ENCODE measurements at places on chromosomes 7 and 10.

GRCh38 chr10:70575874-70576802, 26.4 kb downstream of the PRF1 start:
- DNase-seq = no peak

- DNase-seq = no peak
Observed at GRCh38 chr10:67100951-67101350, 175.1 kb downstream of the LRRTM3 start.

DNA sequence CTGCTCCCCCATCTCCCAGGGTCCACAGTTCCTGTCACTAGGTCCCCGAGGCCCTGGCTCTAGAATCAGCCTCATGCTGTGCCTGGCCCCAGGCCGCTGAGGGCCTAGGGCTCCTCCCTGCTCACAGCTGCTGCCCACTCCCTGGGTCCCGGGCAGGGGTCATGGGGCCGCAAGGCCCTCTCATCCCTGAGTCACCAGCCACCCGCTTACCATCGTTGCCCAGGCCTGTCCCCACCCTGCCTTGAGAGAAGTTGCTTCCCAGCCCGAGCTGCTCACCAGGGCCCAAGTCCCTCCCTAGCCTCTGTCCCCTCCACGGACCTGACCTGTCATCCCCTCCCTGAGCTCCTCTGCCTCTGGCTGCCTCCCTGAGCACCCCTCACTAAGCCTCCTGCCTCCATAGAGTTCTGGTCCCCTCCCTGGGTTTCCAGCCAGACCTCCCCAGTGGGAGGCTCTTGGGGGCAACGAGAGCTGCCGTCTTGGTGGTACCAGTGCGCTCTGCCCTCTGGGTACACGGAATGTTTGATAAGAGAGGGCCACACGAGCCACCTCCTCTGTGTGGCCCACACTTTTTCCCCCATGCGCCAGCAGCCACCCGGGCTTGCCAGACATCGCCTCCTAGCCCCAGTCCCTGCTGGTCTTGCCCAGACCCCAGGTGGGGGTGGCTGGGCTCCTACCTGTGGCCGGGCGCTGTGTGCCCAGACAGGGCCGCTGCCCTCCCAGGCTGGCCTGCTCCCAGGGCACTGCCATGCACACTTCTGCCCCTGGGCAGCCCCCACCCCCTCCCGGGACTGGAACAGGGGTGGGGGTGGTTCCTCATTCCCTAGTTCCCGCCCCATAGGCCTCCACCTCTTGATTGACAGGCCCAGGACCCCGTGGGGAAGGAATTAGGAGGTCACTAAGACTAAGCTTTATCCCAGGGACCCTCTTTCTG, 21.3 kb downstream of the MLXIPL start:
- no peak for DNase-seq

DNA sequence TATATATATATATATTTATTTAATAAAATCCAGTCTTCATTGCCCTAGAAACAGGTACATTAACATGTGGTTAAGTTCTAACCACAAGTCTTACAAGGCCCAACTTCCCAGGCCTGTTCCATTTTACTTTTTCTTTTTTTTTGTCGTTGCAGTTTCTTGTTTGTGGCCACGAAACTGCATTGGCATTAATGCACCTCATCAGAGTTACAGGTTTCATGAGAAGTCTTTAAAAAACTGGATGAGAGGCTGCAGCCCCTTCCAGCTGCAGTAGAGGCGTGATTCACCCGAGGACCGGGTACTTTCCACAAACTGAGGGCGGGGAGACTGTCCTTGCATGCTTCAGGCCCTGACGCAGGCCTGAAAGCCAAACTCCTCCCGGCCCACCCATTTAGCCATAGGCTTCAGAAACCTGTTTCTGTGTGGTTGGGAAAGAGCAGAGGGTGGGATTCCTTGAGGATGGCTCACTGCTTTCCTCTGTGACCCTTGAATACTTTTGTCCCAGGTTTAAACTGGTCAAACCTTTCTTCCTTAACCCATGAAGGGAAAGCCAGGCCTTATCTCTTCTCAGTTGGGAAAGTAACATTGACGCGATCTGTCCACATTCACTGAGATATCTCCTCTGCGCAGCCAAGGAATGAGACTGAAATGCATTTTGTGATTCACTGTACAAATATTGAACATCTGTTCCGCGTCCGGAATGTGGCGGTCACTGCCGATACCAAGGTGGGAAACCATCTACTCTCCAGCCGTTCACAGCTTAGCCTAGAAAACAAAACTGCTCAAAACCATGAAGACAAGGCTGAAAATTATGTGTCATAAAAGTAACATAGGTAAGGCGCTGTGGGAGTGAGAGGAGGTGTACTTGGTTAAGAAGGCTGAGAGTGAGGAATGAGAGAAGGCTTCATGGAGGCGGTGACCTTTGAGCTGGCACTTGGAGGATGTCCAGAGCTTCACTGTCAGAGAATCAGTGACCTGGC, 311.7 kb downstream of the GATA3 start:
- no peak for DNase-seq

DNA sequence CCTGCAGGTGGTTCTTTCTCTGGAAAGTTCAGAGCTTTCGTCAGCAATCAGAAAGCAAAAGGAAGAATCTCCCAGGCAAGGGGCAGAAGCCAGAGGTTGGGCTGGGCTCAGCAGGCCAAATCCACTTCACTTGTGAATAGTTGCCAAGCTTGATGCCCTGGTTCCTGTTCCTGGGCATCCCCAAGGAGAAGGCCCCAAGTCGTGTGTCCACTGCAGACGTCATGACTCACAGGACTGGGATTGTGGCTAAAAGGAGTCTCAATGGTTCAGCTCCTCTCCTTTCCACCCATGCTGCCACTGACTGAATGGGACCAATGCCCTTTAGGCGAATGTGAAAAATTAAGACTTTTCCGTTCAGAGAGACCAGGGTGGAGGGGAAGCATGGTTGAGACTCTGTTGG, 38.6 kb upstream of the TRIM8 start:
- no peak for DNase-seq

GRCh38 chr10:20173046-20173445, 356.8 kb downstream of the PLXDC2 start:
- DNase-seq = no peak

- DNase-seq = no peak
Observed at GRCh38 chr10:58175990-58176900, 91.4 kb downstream of the IPMK start.

- no peak for DNase-seq
Observed at GRCh38 chr10:77578583-77579227, 58.9 kb downstream of the KCNMA1 start.

GRCh38 chr10:13224210-13224995, 9.8 kb downstream of the UCMA start:
- no peak for DNase-seq

DNA sequence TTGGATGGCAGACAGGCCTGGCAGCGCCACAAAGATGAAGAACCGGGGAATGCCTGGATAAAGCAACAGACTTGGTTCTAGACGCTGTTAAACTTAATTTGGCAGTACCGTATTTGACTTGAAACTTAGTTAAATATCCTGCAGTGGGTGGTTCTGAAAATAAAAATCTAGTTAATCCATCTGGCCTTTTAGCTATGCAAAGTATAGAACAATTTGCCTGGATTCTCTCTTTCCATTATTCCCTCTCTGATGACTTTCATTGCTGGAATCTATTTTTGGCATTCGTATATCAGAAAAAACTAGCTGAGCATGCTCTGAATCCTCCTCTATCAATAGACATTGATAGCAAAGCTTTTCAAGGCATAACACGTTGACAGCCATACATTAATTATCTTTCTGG, 203.6 kb downstream of the MACC1 start:
- no peak for DNase-seq

GRCh38 chr7:113677811-113678210, 241.0 kb downstream of the PPP1R3A start:
- DNase-seq = no peak

DNA sequence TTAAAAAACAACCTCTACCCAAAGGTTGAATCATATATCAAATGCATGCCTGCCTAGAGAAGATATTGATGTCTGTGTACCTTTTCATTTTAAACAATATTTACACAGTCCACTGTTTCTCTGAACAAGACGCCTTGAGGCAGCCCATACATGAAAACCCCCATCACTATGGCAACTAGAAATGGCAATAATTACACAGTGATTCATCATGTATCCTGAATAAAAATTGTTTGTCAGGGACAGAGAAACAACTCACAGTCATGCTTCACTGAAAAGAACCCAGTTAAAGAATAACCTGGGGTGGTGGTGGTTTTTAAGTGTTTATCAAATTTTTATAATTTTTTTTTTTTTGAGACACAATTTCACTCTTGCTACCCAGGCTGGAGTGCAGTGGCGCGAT, 19.7 kb downstream of the DNAJC12 start:
- DNase-seq = peak; percentile 68

GRCh38 chr10:26887611-26888215, 27.0 kb upstream of the ABI1 start:
- no peak for DNase-seq

DNA sequence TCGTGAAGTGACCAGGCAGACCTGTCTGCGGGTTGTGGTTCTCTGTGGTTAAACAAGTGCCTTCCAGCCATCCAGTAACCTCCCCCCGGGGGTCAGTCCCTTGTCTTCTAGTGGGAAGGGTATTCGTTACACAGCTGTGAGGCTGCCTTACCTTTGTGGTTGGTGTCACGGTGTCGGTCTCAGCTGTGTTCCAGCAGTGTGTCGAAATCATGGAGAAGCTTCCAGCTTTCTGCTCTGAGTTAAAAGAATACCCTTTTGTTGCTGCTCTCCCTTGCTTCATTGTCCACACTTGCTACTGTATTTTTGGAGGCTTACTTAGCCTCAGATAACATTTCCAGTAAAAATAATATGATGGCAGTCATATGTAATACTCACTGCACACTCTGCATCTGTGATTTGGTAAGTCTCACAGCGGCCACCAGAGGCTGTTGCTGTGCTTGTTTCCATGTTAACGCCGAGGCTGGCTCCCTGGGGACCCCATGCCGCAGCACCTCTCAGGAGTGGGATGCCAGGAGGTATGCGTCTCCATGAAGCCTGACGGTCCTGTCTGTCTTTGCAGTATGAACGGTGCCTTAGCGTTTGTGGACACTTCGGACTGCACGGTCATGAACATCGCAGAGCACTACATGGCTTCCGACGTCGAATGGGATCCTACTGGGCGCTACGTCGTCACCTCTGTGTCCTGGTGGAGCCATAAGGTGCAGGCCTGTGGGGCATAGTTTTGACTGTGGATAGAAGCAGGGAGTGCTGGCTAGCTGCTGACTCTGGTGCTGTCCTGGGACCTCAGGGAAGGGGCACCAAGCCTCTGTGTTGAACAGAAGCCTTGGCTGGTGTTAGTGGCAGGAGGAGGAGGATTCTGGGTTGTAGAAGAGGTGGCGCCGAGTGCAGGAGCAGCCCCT, 20.5 kb downstream of the EIF3B start:
- DNase-seq = no peak

DNA sequence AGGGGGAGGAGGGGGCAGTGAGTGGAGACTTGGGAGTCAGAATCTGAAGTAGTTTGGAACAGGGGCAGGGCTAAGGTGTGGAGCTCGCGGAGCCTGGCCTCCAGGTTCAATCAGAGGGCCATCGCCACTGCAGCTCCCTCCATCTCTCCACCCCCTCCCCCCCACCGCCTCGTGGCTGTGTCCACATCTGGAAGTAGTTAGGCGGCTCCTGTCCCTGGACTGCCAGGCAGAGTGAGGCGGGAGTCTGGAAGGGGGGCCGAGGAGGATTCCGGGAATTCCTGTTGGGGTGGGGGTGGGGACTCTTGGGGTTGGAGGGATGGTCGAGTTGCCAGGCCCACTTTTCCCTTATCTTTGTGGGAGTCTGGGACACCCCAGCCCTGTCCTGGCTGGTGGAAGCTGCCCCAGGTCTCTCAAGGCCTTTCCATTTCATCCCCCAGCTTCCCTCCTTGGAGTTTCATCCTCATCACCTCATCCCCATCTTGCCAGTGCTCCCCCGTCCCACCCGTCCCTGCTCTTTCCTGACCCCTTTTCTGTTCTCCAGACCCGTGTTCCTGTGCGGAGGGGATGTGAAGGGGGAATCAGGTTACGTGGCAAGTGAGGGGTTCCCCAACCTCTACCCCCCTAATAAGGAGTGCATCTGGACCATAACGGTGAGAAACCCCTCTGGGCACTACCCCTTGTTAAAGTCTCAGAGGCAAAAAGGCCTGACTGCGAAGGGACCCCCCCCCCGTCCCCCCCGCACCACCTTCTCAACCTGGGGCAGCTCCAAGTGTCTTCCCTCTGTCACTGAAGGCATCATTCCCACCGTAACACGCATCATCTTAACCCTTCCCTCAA, 944 bp downstream of the PCOLCE start:
- DNase-seq = no peak

DNA sequence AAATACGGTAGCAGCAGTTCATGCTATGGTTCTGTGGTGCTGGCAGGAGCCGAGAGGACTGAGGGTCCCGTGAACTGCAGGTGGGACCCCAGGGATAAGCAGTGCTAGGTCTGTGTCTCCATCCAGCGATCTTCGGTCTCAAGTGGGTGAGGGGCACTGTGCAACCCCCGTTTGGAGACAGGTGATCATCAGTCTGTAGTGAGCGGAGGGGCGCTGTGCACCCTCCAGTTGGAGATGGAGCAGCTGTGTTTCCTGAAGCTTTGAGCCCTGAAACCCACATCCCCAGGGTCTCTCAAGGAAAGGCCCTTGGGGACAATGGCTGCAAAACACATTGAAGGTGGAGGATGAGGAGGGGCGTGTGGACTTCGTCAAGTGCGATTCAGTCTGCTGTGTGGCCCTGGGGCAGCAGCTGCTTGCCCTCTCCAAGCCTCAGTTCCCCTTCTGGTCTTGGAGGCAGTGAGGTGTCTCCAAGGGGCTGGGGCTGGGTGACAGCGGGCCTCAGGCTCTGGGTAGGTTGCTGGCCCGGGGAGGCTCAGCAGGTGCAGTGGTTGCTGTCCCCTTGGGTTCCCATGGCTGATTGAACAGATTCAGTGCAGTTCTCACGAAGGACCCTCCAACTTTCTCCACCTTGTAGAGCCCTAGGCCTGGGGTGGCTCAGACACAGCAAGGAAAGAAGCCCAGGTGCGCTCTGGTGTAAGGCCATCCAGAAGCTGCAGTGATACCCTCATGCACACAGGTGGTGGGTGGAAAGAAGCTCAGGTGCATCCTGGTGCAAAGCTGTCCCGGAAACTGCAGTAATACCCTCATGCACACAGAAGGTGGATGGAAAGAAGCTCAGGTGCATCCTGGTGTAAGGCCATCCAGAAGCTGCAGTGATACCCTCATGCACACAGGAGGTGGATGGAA, 160.6 kb downstream of the ADARB2 start:
- no peak for DNase-seq

DNA sequence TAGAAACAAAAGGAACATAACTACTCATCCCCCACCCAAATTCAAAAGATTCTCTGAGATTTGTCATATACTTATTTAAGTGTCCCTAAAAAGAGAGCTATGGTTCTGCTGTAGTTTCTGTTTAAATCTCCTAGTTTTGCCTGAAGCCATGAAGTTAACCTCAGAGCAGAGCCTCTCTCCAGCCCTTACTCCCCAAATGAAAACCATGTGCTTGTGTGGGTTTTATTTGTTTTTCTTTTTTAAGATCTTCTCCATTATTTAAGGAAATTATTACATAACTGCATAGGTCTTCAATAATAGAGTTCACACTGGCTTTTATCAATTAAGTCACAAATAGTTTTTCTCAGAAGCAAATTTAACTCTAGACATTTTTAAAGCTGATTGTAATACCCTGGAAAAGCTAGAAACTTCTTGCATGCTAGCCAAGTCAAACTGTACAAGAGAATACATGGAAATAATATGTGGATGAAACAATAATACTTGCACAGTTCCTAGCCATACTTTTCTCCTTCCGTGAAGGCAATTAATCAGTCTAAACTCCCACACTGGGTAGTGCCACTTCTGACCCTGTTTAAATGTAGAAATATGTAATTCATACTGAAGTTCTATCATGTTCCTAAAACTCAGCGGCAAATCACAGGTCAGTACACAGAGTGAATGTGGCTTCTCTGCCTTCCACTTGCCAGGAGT, 579.7 kb downstream of the SUGCT start:
- DNase-seq = no peak

Data from NCI-H2081 (cell line).